ENCODE measurements at places on chromosomes 2 and 18.

- no peak for DNase-seq
Observed at GRCh38 chr18:45930963-45931362, 36.2 kb downstream of the EPG5 start.

GRCh38 chr2:205462681-205463345, 219.5 kb upstream of the NRP2 start:
- no peak for DNase-seq

DNA sequence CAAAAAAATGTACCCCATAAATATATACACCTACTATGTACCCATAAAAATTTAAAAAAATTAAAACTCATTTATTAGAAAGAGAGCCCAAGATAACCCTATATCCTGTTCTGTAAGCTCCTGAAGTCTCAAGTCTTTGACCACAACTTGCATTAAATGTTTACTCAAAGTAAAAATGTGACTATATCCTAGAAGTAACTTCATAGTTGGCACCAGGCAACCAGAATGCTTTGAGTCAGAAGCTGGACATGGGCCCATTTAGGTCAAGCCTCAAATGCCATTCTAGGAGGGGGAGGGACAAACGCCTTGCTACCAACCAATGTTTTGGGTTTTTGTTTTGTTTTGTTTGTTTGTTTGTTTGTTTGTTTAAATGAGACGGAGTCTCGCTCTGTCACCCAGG, 9.3 kb upstream of the TBC1D8 start:
- no peak for DNase-seq

DNA sequence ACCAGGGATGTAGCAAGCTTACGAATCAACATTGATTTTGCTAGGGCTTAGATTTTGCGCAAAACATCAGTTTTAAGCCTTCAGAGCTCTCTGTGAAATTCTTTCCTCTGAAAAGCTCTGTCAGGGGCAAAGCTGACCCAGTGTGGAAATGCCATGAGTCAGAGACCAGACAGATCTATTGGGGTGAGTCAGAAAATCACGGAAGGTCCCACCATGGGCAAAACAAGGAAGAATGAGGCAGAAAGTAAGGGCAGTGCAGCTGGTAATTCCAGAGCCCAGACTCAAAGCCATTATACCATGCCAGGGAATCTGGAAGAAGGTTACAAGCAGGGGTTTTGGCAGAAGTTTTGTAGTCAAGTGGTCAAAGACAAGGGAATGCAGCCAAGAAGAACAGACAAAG, 256.6 kb upstream of the CTAGE1 start:
- DNase-seq = no peak

GRCh38 chr2:121309801-121310200, 24.8 kb upstream of the TFCP2L1 start:
- no peak for DNase-seq

GRCh38 chr2:217035967-217036366, 176.1 kb upstream of the TNP1 start:
- DNase-seq = no peak

- no peak for DNase-seq
Observed at GRCh38 chr2:188129677-188130076, 162.0 kb upstream of the GULP1 start.

- no peak for DNase-seq
Observed at GRCh38 chr2:221347471-221347870, 224.6 kb downstream of the EPHA4 start.

DNA sequence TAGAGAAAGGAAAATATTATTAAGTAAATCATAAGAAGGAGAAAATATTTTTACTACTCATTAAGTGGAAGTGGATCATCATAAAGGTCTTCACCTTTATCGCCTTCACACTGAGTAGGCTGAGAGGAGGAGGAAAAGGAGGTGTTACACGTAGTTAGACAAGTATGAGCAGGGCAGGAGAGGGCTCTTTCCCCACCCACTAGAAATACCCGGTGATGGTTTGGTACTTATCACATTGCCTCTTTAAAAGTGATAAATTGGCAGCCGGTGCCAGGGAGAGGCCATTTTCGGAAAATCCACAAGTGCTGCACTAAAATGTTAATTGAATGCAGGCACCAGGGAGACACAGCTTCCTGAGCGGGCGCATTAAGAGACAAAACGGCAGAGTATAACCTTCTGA, 598.7 kb upstream of the SOX11 start:
- DNase-seq = no peak
